ENCODE measurements at places on chromosomes 5 and 9.

- no peak for DNase-seq
Measured at GRCh38 chr9:88075966-88076285, 62.3 kb downstream of the SPATA31C2 start.

- DNase-seq, result no peak
Measured at GRCh38 chr5:162139190-162139589, 71.6 kb downstream of the GABRG2 start.

DNA sequence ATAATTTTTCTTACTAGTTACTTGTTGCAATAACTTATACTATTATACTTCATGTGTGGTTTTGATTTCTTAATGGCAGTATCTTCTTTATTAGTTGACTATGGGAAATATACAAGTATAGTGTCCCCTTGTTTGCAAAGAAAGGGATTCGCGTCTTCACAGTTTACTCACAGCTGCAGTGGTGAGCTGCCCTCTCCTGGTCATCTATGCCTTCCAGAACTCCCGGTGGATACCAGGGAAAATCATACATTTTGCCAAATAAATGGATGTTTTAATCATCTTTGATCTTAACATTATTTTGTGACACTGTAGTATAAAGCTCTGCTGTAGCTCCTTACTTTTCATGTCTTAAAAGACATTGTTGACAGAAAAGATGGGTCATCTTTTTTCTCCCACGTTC is 142.0 kb downstream of the ZCCHC7 start:
- DNase-seq, result peak; percentile 62

- no peak for DNase-seq
Measured at GRCh38 chr9:4921449-4921848, 63.6 kb upstream of the JAK2 start.

GRCh38 chr9:7375013-7375511 is 424.5 kb downstream of the DMAC1 start:
- no peak for DNase-seq

DNA sequence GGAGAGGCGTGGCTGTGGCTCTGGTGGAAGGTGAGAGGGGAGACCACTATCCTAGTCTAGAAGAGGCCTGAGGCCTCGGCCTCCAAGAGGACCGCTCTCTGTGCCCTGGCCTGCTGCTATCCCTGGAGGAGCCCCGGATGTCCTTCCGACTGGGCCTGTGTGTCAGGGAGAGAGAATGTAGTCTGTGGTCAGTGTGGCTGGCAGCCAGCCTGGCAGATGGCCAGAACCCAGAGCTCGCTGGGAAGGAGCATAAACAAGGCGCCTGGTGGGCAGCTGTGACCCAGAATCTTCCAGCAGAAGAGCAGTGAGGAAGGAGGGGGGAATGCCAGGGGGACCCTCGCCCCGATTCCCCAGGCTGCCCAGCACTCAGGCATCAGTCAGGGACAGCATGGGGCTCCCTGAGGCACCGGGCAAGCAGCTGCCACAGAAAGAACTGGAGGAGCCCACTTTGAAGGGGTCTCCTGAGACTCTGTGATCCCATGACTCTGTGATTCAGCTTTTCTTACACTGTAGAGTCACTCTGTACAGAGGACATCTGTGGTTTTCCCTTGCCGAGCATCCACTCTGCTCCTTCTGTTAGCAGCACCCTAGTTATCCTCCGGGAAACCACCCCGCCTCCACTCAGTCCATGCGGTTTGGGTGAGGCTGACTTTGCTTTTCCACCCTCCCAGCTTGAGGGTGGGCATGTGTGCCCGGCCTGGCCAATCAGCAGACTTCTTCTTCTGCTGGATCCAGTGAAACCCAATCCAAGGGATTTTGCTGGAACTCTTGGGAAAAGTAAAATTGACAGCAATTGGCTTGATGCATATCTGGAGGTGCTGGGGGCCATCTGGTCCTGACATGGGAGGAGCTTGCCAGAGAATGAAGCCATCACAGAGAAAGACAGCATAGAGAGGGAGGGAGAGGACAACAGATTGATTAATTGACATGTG is 46.2 kb upstream of the PWWP2A start:
- peak; percentile 93 for DNase-seq

- DNase-seq, result no peak
Measured at GRCh38 chr5:34791761-34792244, 47.2 kb upstream of the TTC23L start.

Data from lung microvascular endothelial cell (primary cell).